Adrenal gland (tissue), 19 donors: ENCODE measurements at places on chromosomes 7 and 10.

GRCh38 chr10:125340903-125341302 lies 180.5 kb upstream of the CTBP2 start:
- no peak for DNase-seq

DNA sequence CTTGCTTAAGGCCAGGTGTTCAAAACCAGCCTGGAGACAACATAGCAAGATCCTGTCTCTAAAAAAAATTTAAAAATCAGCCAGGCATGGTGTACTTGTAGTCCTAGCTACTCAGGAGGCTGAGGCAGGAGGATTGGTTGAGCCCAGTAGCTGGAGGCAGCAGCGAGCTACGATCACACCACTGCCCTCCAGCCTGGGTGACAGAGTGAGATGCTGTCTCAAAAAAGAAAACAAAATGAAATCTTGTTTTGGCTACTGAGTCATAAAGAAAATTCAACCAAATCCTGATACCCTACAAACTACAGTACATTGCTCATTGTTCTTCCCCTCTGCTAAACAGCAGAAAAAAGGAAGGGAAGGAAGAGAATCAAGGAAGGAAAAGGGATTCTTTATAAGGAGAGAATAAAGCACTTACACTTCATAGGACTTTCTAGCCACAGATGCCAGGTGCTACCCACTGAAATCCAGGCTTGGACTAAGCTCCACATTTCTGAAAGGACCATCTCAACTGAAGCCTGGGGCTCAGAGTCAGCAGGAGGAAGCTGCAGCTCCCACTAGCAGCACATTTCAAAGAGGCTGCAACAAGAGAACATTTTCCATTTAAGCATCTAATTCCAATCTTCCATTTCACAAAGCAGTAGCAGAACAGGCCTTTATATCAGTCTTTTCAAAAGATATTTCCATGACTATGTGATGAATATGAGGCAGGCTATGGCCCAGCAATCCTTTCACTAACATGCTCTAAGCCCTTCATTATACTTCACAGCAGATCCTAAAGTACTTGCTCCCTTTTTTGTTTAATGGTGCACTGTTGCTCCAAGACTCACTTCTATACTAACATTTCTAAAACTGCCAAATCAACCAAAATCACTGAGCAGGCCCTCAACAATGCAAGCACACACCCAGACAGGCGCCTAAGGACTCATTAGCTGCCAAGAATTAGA lies 13.5 kb downstream of the TNPO3 start:
- no peak for DNase-seq

DNA sequence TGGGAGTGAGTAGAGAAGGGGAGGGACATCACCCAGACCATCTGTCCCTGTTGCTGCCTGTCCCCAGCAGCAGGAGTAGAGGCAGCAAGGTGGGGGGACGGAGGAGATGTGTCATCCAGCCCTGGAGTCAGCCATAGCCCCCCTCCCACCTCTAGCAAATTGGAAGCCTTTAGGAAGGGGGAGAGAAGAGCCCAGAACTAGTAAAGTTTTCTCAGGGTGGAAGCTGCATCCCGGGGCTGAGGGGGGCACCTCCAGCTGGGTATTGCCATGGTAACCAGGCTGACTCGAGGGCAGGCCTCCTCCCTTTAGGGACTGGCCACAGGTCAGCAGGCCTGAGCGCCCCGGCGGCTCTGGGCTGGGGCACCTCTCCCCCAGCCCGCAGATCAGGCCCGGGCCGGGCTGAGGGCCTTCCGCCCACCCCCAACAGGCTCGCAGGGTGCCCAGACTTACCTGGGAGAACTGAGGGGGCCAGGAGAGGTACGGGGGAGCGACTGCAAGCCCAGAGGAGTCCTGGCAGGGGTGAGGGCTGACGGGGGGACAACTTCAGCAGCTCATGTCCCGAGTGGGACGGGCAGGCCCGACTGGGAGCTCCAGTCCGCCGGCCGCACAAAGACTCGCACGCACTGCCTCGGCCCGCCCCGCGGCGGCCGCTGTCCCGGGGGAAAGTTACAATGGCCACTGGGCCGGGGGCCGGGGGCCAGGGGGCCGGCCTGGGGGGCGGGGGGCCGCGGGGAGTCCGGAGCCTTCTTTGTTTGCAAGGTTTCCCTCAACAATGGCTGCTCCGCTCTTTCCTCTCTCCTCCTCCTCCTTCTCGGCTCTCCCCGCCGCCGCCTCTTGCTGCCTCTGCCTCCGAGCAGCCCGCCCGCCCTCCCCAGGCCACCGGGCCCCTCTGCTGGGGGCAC lies 6.0 kb downstream of the LDB1 start:
- DNase-seq, result no peak

DNA sequence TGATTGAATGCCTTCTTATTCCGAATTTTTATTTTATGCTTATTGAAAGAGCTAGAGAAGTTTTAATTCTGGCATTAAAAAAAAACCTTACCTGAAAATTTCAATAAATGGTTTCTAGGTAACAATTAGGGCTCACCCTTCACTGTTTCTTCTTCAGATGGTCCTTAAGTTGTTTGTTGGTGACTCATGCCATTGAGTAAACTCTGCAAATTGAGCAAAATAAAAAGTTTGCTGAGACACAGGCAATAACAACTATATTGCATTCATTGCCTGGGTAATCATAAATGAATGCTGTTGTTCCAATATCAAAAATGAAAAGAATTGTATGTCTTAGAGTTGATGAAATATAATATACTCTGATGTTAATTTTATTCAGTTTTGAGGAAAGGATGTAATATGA lies 300.3 kb downstream of the CDK14 start:
- no peak for DNase-seq

GRCh38 chr7:29167721-29168120 lies 21.4 kb upstream of the CPVL start:
- no peak for DNase-seq

- DNase-seq, result peak; percentile 86
Observed at GRCh38 chr10:112362833-112363232, 11.1 kb upstream of the ACSL5 start.

- DNase-seq, result no peak
Observed at GRCh38 chr7:64314566-64314965, 805 bp downstream of the ZNF736 start.

GRCh38 chr10:47145290-47145934 lies 154.6 kb upstream of the GDF10 start:
- DNase-seq, result no peak

DNA sequence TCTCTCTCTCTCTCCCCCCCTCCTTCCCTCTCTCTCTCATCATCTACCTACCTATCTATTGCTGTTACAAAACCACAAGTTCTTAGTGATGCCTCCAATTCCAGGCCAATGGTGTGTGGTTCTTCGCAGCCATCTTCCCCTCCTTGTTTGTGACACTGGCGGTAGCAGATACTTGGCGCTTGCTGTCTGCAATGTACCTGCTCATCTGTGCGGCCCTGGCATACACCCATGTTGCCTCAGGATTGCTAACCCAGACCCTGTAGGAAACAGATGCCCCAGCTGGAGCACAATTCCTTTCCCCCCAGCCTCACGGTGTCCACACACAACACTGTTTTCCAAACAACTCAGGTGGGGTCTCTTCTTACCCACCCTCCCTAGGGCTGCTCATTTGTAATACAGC lies 13.6 kb upstream of the DPYSL4 start:
- DNase-seq, result no peak
